ENCODE measurements at places on chromosomes 1 and 21. TPM values are rescaled to one million over a fixed set of nuclear protein-coding genes. Genes with fewer than 3 reads are reported as not detected.

DNA sequence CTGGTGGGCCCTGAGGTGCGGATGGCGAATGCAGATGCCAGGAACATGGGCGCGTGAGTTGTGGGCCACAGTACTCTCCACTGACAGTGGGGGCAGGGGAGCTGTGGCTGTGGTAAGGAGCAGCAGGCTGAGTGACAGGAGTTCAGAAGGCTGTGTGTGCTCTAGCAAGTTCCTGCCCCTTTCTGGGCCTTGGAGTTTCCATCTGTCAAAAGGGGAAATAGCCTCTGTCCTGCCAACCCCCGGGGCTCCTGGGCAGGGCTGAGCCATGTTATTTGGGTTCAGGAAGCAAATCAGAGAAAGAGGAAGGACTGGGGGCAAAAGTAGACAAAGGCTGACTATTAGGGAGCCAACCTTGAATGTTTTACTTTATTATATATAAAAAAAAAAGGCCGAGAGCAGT, 19.5 kb upstream of the MFN2 start:
- no peak for DNase-seq
- H3K4me3 ChIP-seq: no peak overlapping the region
- no peaks in the 10 kb centered on the region for H3K27me3 ChIP-seq
- H3K36me3 ChIP-seq: peaks cover 11% of the 10 kb centered on the region
- no peaks in the 10 kb centered on the region for H3K4me1 ChIP-seq

DNA sequence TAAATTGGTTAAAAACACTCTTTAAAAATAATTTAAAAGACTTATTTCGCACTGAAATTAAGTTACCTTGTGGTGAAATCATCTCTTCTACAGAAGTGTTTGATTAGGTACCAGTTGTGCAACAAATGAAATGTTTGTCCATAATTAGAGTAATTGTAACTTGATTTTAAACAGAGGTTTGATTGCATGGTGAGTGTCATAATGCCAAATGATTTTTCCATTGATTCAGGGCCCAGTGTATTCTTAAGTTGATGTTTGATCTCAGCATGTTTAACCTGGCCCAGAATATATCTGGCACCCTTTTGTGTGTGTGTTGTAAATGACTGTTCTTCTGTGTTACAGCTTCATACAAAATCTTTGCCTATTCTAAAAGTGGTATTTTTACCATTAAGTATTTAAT, 28.5 kb downstream of the LRRC8B start:
- H3K4me3 ChIP-seq: no peak overlapping the region
- DNase-seq: no peak
- H3K27ac ChIP-seq: no peak overlapping the region
- H3K4me1 ChIP-seq: peaks cover 8% of the 10 kb centered on the region
- no peaks in the 10 kb centered on the region for H3K27me3 ChIP-seq
- no peaks in the 10 kb centered on the region for H3K36me3 ChIP-seq

GRCh38 chr1:169610108-169610507, 19.8 kb downstream of the SELP start:
- no peak overlapping the region for H3K4me3 ChIP-seq
- no peak overlapping the region for H3K27ac ChIP-seq
- H3K36me3 ChIP-seq: no peaks in the 10 kb centered on the region
- peaks cover 2% of the 10 kb centered on the region for H3K27me3 ChIP-seq
- no peak for DNase-seq
- H3K4me1 ChIP-seq: no peaks in the 10 kb centered on the region

DNA sequence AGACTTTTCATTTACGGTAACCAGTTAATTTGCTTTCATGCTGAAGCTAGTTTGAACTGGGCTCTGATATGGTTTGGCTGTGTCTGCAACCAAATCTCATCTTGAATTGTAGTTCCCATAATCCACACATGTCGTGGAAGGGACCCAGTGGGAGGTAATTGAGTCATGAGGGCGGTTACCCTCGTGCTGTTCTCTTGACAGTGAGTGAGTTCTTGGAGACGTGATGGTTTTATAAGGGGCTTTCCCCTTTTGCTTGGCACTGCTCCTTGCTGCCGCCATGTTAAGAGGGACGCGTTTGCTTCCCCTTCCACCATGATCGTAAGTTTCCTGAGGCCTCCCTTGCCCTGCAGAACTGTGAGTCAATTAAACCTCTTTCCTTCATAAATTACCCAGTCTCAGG, 10.3 kb upstream of the FHAD1 start:
- H3K27me3 ChIP-seq: no peaks in the 10 kb centered on the region
- DNase-seq: no peak
- H3K4me3 ChIP-seq: no peak overlapping the region
- H3K4me1 ChIP-seq: no peaks in the 10 kb centered on the region
- no peak overlapping the region for H3K27ac ChIP-seq
- no peaks in the 10 kb centered on the region for H3K36me3 ChIP-seq

DNA sequence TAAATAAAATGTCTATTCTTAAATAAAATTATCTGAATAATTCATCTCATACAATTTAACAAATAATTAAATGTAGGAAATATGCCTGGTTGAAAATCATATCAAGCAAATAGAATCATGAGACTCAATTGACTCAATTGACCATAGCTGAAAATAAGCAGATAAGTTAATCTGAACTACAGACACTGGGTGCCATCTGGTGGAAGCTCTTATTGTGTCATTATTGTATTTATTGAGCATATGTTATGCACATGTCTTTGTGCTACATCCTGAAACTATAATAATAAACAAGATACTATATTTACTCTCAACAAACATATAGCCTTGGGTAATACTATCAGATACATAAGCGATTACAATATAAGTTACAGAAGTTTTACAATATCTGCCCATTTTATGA, 41.0 kb downstream of the BRINP3 start:
- H3K4me3 ChIP-seq: no peak overlapping the region
- H3K36me3 ChIP-seq: no peaks in the 10 kb centered on the region
- no peaks in the 10 kb centered on the region for H3K4me1 ChIP-seq
- H3K27ac ChIP-seq: no peak overlapping the region
- DNase-seq: no peak

DNA sequence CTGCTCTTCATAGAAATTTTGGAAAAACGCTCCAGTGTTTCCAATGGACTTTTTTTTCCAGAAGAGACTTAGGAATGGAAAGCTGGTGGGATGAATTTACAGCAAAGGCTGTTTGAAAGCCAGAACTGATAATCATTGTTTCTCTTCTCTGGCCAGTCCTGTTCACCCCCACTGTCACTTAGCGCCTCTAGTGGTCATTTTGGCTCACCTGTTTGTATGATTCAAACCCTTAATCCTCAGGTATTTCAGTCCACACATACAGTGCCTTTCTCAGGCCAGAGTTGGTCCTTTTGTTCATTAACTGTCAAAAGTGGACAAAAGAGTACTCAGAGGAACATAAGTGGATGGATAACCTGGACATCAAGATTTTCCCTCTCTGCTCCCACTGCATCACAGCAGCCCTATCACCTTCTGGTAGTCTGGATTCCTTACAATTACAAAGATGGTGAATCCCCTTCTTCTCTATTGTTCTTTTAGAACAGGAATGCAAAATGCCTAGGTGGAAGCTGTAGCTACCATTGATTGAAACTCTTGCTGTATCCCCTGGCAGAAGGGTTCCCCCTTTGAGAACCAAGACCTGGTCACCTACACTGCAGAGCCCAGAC, 177.6 kb upstream of the OLFM3 start:
- H3K4me3 ChIP-seq: no peak overlapping the region
- H3K36me3 ChIP-seq: no peaks in the 10 kb centered on the region
- H3K27ac ChIP-seq: no peak overlapping the region
- no peaks in the 10 kb centered on the region for H3K4me1 ChIP-seq
- H3K27me3 ChIP-seq: no peaks in the 10 kb centered on the region

The SNX7 gene
- 34.0 TPM for polyA plus RNA-seq

- no peaks in the 10 kb centered on the region for H3K4me1 ChIP-seq
- H3K27me3 ChIP-seq: no peaks in the 10 kb centered on the region
- no peak overlapping the region for H3K4me3 ChIP-seq
- DNase-seq: no peak
- H3K27ac ChIP-seq: no peak overlapping the region
- H3K36me3 ChIP-seq: no peaks in the 10 kb centered on the region
These were observed 49.6 kb downstream of the TSEN15 start for GRCh38 chr1:184101141-184101540.

GRCh38 chr1:240797050-240797449, 185.1 kb upstream of the GREM2 start:
- no peak for DNase-seq
- H3K27ac ChIP-seq: no peak overlapping the region
- H3K4me3 ChIP-seq: no peak overlapping the region
- no peaks in the 10 kb centered on the region for H3K36me3 ChIP-seq

GRCh38 chr21:27589781-27590180, 622.9 kb upstream of the ADAMTS5 start:
- DNase-seq: no peak
- no peaks in the 10 kb centered on the region for H3K4me1 ChIP-seq
- H3K27ac ChIP-seq: no peak overlapping the region
- H3K36me3 ChIP-seq: no peaks in the 10 kb centered on the region
- no peak overlapping the region for H3K4me3 ChIP-seq

DNA sequence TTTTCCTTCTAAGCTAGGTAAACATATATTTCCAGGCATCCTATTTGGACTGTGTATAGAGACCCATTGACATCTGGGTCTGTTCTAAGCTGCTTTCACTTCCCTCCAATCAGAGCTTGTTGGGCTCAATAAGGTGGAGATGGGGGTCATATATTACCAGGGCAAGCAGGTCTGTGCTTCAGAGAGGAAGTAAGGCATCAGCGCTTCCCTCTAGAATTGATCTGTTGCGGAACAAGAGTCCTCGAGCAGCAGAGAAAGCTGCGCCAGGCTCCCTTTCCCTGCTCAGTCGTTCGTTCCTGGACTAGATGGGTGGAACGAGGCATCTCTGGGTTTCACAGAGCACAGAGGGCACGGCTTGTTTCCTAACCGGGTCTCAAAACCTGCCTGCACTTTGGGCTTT, 63.5 kb downstream of the DISC1 start:
- H3K27ac ChIP-seq: no peak overlapping the region
- no peaks in the 10 kb centered on the region for H3K27me3 ChIP-seq
- H3K4me1 ChIP-seq: no peaks in the 10 kb centered on the region
- H3K36me3 ChIP-seq: no peaks in the 10 kb centered on the region
- no peak overlapping the region for H3K4me3 ChIP-seq

DNA sequence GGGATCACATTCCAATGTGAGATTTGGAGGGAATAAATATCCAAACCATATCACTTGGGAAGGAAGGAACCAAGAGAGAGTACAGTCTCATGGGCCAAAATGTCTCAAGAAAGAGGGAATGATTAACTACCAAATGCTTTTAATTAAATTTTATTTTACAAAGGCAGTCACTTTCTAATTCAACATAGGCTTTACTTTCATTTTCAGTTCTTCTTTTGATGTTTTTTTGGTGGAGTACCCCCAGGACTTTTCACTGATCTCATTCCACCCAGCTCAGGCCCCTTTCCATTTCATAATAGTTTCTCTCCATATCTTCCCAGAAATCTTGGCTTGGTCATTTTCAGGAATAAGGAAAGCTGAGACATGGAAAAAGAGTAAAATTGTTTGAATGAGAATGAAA, 5.1 kb upstream of the SLAMF7 start:
- H3K36me3 ChIP-seq: no peaks in the 10 kb centered on the region
- H3K27ac ChIP-seq: no peak overlapping the region
- H3K27me3 ChIP-seq: no peaks in the 10 kb centered on the region
- no peak overlapping the region for H3K4me3 ChIP-seq
- no peak for DNase-seq
- H3K4me1 ChIP-seq: peaks cover 5% of the 10 kb centered on the region

The CELSR2 gene
- polyA plus RNA-seq: 7.3 TPM

- H3K27me3 ChIP-seq: no peaks in the 10 kb centered on the region
- no peak overlapping the region for H3K27ac ChIP-seq
- no peaks in the 10 kb centered on the region for H3K4me1 ChIP-seq
- H3K4me3 ChIP-seq: no peak overlapping the region
- H3K36me3 ChIP-seq: no peaks in the 10 kb centered on the region
- DNase-seq: no peak
These were observed 17.6 kb downstream of the NOS1AP start for GRCh38 chr1:162087111-162087510.

- H3K27me3 ChIP-seq: no peaks in the 10 kb centered on the region
- no peak for DNase-seq
- H3K27ac ChIP-seq: no peak overlapping the region
- no peak overlapping the region for H3K4me3 ChIP-seq
These were observed 26.9 kb downstream of the ETS2 start for GRCh38 chr21:38832664-38833063.

DNA sequence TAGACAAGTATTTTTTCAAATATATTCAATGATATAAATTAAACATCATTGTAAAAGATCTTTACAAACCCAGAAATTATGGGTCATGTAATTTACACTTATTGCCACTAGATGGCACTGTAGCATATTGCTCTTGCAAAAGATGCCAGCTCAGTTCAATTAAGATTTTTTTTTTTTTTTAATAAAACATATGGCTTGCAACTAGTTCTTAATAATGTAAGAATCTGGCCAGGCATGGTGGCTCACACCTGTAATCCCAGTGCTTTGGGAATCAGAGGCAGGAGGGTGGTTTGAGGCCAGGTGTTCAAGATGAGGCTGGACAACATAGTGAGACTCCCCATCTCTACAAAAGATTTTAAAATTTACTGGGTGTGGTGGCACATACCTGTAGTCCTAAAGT, 49.4 kb upstream of the DESI2 start:
- H3K36me3 ChIP-seq: no peaks in the 10 kb centered on the region
- H3K27me3 ChIP-seq: no peaks in the 10 kb centered on the region
- no peak for DNase-seq
- no peak overlapping the region for H3K27ac ChIP-seq

GRCh38 chr1:232029315-232029714, 402.7 kb downstream of the DISC1 start:
- no peaks in the 10 kb centered on the region for H3K4me1 ChIP-seq
- no peaks in the 10 kb centered on the region for H3K36me3 ChIP-seq
- no peak for DNase-seq

The ANXA9 gene
- 0.68 TPM for polyA plus RNA-seq

DNA sequence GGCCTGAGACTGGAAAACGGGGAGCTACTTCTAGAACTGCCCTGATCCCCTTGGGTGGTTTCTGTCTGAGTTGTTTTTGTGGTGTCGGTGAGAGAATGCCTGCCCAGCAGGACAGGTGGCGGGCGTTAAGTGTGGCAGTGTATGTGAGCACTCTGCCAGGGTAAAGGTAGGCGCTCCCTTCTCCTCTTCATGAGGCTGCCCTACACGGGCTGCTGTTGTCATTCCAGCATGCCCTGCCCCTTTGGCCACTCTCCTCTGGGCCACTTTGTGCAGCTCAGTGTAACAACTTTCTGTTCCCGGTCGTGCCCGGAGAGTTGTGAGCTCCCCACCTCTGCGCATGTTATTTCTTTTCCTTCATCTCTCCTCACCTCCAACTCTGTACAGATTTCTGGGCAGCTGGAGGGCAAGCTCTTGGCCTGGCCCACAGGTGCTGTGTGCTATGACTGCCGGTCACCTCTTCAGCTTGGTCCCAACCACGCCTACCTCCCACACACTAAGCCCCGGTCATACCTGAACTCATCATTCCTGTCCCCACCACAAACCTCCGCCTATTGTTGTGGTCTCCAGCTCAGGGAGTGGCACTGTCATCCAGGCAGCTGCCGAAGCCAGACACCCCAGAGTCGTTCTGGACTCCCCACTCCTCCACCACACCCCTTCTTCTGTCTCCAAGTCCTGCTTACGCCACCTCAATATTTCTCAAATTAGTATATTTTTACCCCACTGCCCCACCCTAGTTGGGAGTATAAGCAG, 69.0 kb downstream of the GADD45A start:
- H3K4me1 ChIP-seq: peaks cover 62% of the 10 kb centered on the region
- H3K36me3 ChIP-seq: peaks cover 24% of the 10 kb centered on the region
- DNase-seq: no peak
- H3K4me3 ChIP-seq: no peak overlapping the region

GRCh38 chr1:201676197-201676596, 137.3 kb downstream of the NAV1 start:
- H3K4me3 ChIP-seq: no peak overlapping the region
- DNase-seq: no peak
- no peaks in the 10 kb centered on the region for H3K4me1 ChIP-seq
- H3K27ac ChIP-seq: no peak overlapping the region
- H3K27me3 ChIP-seq: peaks cover 27% of the 10 kb centered on the region

The GPATCH2 gene
- 9.1 TPM for polyA plus RNA-seq

Measured in keratinocyte (primary cell).